ENCODE measurements at places on chromosomes 1 and 21. TPM values are rescaled to one million over a fixed set of nuclear protein-coding genes. Genes with fewer than 3 reads are reported as not detected.

Gene LCE2A
- total RNA-seq: not detected

Gene OR6K3
- not detected for total RNA-seq

Gene LDLRAD1
- total RNA-seq: not detected

Gene MYOG
- not detected for total RNA-seq

Gene LDLRAD2
- not detected for total RNA-seq

Gene NAV1
- total RNA-seq: 25.6 TPM

Gene TLCD4
- 8.4 TPM for total RNA-seq

Gene NBPF9
- 20.3 TPM for total RNA-seq

Gene RERE
- total RNA-seq: 212 TPM

Gene LRRC7
- total RNA-seq: 2.5 TPM

Gene UBE2U
- not detected for total RNA-seq

DNA sequence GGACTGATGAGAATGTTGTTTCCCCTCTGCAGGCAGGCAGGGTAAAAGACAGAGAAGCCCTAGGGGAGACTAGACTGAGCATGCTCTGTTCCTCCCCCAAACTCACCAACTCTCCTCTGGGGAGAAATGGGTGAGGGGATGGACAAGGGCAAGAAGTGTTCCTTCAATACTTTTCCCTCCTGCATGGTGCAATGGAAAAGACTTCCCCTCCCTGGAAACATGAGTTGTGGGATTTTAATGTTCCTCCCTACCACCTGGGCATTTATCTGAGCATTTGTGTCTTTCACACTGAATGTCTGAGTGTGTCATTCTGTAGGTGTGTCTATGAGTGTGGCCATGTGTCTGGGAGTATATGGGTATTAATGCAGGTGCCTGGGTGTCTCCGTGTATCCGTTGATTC is 275.7 kb downstream of the C1orf94 start:
- no peak for DNase-seq

GRCh38 chr1:204286831-204287421 is 72.8 kb downstream of the PLEKHA6 start:
- no peak for DNase-seq

DNA sequence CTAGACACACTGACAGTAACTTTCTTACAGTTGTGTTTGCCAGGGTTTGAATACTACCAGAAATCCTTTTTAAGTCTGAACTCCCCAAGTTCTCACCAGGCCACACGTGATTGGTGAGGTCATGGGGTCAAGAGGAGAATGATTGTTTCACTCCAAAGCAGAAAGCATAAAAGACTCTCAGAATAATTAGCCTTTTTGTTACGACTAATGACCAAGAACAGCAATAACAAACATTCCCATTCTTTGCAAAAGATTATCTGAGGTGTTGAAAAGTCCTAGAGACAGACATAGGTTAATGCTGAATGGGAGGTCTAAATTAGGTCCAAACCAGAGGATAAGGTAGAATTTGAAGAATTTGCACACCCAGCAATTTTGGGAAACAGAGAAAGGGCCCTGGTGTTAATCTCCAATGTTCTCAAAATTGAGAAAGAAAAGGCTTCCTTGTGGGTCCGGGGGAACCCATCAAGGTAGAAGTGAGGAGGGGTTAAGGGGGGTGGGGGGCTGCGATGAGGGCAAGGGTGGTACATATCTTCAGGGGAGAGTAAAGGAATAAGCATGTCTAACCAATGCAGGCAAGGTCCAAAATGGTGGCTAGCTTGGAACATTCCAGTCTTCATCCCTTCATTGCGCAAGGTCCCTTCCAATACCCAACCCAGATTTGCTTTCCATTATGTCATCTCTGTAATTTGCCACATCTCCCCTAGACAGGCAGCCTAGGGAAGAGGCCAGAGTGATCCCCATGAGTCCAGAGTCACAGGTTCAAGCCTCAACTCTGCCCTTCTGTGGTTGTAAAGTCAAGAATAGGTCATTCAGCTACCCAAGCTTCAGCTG is 74.6 kb upstream of the NFIA start:
- no peak for DNase-seq

GRCh38 chr1:35180776-35181374 is 12.1 kb downstream of the SFPQ start:
- no peak for DNase-seq

- no peak for DNase-seq
Observed at GRCh38 chr1:180814258-180814657, 98.4 kb upstream of the KIAA1614 start.

- peak; percentile 100 for DNase-seq
Observed at GRCh38 chr1:2205191-2205952, 10.8 kb upstream of the FAAP20 start.

DNA sequence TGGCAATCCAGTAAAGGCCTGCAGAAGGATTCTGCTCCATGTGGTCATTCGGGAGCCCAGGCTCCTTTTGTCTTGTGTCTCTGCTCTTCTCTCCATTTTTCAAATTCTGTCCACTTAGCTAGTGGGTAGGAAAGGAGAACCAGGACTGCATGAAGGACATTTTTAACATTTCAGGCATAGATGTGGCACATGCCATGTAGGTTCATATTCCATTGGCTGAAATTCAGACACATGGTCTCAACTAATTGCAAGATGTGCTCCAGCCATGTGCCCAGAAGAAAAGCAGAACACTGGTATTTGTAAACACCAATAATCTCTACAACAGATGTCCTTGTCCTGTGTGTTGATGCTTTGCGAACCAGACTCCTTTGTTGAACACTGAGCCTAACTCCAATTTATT is 85.2 kb upstream of the WLS start:
- no peak for DNase-seq

DNA sequence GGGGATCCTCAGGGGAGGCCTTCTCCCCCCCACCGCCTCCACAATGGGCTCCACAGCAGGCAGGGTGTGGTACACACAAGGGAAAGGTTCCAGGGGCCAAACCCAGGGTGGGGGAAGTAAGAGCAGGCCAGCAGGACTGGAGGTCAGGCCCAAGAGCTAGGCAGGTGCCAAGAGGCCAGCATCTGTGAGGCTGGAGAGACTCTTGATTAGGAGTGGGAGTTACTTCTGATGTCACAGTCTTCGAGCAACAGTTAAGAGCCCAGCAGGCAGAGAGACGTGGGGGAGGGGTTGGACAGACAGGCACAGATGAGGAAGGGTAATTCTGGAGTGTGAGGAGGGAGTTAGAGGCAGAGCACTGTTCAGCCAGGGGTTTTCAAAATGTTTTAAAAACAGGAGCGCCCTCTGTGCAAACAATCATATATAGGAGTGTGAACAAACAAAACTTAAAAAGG is 55.8 kb downstream of the SLC9A1 start:
- no peak for DNase-seq

DNA sequence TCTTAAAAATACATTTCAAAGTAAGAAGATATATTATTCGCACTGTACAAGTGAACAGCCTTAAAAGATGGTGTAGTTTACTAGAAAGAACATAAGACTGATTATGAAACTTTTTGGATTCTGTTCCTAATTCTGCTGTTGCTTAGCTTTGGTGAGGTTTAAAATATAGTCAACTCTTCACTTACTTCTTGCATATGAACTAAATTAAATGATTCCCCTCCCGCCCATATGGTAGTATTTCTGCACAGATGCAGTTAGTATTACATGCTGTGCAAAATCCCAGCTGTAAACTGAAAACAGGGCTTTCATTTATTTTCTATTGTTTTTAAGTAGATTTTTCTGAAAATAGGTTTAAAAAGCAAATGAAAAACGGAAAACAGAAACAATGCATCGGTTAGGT is 345.4 kb upstream of the NCAM2 start:
- no peak for DNase-seq

GRCh38 chr1:32892368-32893197 is 6.3 kb downstream of the HPCA start:
- DNase-seq: no peak

GRCh38 chr1:15188678-15189077 is 35.1 kb downstream of the TMEM51 start:
- no peak for DNase-seq

- DNase-seq: no peak
Observed at GRCh38 chr1:28580722-28581530, 11.1 kb upstream of the RAB42 start.

GRCh38 chr1:245380790-245381535 is 226.2 kb downstream of the KIF26B start:
- DNase-seq: no peak

DNA sequence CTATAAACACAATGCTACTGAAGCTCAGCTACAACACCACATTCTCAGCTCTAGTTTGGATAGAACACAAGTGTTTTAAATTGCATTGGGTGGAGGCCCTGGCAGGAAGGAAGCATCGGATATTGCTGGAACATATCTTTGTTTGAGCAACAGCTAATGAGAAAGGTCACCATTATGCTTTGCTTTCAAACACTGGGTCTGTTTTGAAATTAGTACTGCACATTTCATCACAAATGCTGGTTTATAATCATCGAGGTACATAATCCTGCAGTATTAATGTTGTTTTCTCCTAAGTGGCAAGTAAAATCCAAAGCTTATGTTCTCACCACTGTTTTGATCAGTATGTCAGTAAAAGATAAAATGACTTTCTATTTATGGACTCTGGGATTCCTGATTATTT is 61.5 kb upstream of the ARHGAP29 start:
- DNase-seq: peak; percentile 68

GRCh38 chr1:180042988-180043622 is 88.5 kb downstream of the CEP350 start:
- no peak for DNase-seq

DNA sequence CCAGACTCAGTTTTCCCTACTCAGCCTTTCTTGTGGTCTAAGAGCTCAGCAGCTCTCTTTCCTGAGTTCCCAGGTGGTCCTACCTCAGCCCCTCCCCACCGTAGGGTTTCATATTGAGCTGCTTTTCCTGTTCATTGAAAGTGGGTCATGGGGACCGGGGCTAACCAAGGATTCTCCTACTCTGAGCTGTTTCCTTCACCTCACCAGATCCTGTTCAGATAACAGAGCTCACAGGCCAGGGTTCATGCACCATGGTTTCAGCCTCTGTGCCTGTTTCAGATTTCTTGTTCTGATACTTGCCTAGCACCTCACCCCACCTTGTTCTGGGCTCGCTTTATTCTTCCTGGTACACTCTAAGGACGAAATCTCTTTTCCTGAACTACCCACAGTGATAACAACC is 8.5 kb downstream of the UBQLN4 start:
- no peak for DNase-seq

DNA sequence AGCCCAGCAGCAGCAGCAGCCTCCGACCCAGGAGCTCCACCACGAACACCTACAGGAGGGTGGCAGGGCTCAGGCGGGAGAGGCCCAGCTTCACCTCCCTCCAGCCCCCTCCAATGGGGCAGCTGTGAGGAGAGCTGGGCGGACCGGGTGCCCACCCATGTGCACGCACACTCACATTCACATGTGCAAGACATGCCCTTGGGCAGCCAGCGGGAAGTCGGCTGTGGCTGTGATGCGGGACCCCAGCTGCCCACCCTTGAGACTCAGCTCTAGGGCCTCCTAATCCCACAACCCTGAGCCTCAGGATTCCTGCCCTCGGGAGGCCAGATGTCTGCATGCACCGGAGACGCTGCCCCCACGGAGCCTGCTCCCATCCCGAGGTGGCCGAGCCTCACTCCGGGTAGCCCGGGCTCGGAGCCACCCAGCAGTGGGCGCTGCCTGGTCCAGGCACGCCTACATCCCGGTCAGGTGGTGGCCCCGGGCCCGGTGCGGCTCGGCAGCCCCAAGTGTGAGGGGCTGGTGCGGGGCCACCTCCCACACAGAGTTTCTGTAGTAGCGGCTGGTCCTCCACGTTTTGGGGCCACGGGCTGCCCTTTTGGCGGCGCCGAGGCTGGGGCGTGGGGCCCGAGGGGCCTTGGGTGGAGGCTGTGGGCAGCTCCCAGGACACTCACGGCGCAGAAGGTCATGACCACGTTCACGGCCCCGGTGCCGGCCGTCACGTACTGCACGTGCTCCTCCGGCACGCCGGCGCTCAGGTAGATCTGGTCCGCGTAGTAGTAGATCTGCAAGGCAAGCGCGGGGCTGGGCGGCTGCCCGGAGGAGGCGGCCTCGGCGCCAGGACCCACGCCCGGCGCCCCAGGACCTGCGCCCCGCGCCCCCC is 12.9 kb upstream of the SLC2A7 start:
- no peak for DNase-seq

All from esophagus muscularis mucosa (tissue), 4 donors.